Activated CD4-positive, alpha-beta T cell treated with anti-CD3 and anti-CD28 coated beads, Interleukin-2, amount 10 ng/mL, durations not matched to agents 24 days and 14 days (primary cell): ENCODE measurements at places on chromosomes 3 and 15. TPM values are rescaled to one million over a fixed set of nuclear protein-coding genes. Genes with fewer than 3 reads are reported as not detected.

PPP1R14D gene
- not detected in 2 replicates for total RNA-seq

DNA sequence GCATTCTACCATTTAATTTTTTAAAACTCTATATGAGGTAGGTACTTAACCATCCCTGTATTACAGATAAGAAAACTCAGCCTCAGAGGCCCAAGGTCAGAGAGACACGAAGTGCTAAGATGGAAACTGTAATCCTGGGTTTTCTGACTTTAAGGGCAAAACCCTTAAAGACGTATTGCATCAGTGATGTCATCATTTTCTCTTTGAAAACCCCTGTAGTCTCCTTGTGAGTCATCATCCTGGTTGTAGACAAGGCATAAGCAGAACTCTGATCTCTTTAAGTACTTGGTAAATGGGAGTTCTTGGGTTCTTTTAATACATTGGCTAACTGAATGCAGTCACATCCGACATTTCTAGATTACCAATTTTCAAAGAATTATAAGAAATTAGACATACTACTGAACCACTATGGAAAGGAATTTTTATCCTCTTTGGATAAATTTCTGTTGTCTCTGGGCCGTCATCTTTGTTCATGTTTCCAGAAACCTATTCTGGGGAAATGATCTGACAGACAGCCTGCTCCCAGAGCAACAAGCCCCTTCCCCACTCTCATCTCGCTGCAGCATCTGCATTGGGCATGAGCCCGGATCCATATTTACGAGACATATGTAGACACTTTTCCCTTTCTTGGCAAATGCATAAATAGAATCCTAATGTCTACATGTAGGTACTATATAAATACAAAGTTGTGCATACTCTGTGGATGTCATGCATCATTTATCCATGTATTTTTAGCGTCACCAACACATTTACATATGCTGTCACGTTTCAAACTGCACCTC lies 48.7 kb upstream of the MDFIC2 start:
- no peaks in the 10 kb centered on the region for H3K36me3 ChIP-seq
- no peak overlapping the region for H3K4me3 ChIP-seq
- H3K27me3 ChIP-seq = peaks cover 1% of the 10 kb centered on the region
- H3K27ac ChIP-seq = no peak overlapping the region

TRIM71 gene
- total RNA-seq = 0.05 and 0.07 TPM in 2 replicates

DNA sequence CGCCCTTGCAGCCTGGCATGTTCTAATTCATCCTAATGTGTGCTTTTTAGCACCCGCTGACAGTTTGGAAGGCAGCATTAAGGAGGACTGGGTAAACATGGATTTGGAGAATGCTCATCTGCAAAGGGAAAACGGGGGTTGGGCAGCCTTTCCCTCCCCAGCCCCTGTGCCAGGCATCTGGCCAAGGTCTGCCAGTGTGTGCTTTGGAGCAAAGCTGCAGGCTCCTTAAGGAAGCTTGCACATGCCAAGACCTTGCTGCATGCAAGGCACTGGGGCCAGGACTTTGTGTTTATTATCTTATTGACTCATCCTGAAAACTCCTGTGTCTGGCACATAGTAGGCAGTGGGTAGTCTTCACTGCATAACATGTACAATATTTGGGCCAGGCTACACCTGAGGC lies 20.1 kb downstream of the FAM3D start:
- H3K27me3 ChIP-seq = no peaks in the 10 kb centered on the region
- no peak for DNase-seq
- H3K36me3 ChIP-seq = no peaks in the 10 kb centered on the region
- no peak overlapping the region for H3K27ac ChIP-seq
- no peak overlapping the region for H3K4me3 ChIP-seq

DNA sequence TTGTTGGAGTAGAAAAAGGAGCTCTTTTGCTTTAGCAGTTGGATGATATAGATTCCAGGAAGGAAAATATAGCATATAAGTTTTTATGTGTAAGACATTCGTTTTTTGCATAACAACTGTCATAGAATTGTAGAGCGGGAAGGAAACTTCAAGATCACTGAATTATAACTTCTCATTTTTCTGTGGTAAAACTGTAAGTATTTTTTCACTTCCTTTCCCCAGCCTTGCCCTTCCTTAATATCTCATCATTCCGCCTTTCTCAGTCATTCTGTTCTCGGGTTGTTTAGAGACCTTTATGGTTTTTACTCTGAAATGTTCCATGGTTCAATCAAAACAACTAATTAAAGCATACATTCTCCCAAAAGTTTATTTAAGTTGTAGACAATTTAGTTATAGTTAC lies 1.1 kb downstream of the EAF2 start:
- DNase-seq = no peak
- no peaks in the 10 kb centered on the region for H3K27me3 ChIP-seq
- peak overlapping the region; percentile 96 for H3K27ac ChIP-seq
- H3K4me3 ChIP-seq = peak overlapping the region; percentile 90
- peaks cover 34% of the 10 kb centered on the region for H3K36me3 ChIP-seq
- peaks cover 36% of the 10 kb centered on the region for H3K4me1 ChIP-seq

DNA sequence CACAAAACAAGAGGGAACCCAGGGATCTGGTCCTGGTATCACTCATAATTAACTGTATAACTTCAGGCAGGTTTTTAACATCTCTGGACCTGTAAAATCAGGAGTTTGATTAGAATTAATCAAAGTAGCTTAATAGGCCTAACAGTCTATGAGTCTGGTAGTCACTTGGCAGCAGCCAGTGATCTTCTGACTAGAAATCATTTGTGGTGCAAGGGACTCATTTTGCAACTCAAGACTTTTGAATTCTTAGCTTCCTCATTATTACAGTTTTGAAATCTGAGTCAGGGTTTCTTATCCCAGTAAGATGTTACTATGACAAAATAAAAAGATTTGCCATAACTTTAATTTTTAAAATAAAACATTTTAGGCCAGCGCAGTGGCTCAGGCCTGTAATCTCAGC lies 70.8 kb downstream of the TMCC1 start:
- H3K4me1 ChIP-seq = peaks cover 11% of the 10 kb centered on the region
- no peak for DNase-seq
- H3K36me3 ChIP-seq = peaks cover under 1% of the 10 kb centered on the region
- H3K27me3 ChIP-seq = no peaks in the 10 kb centered on the region
- no peak overlapping the region for H3K27ac ChIP-seq
- H3K4me3 ChIP-seq = no peak overlapping the region

DNA sequence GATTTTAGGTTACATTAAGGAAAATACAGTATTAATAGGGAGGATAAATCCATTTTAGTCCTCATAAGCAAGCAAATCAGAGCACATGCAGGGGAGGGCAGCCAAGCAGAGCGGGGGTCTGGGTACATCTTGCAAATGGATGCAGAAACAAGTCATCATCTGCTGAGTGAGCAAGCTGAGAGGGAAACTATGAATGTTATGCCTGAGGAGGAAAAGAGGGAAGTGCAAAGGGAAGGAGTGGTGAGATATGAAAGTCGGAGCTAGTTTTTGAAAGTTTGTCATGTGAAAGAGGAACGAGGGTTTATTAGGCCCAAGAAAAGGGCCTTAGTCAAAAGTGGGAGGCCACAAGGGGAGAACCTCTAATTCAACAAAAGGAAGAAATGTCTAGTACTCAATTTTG lies 15.4 kb downstream of the PTX3 start:
- H3K27ac ChIP-seq = no peak overlapping the region
- H3K27me3 ChIP-seq = peaks cover 12% of the 10 kb centered on the region
- no peak for DNase-seq
- H3K36me3 ChIP-seq = no peaks in the 10 kb centered on the region
- H3K4me3 ChIP-seq = no peak overlapping the region
- no peaks in the 10 kb centered on the region for H3K4me1 ChIP-seq

GRCh38 chr3:137766041-137766875 lies 2.1 kb downstream of the SOX14 start:
- DNase-seq = no peak
- no peak overlapping the region for H3K27ac ChIP-seq
- H3K27me3 ChIP-seq = peaks cover 83% of the 10 kb centered on the region
- no peaks in the 10 kb centered on the region for H3K36me3 ChIP-seq
- no peaks in the 10 kb centered on the region for H3K4me1 ChIP-seq

DNA sequence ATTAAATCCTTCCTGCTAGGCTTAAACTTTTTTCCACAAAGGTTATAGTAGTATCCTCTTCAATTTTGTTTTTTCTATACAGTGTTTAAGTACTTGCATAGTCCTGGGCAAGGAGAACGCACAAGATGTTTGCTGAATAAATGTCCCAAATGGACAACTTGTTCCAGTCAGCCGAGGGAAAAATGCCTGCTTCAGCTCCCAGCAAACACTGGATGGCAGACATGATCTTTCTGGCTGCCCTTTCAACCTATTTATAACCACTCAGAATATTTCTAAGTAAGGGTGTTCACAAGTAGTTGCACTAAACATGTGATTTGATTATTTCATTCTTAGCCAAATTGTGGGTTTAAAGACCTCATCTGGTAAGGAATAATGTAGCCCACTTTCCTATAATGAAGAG lies 29.8 kb downstream of the GNB4 start:
- no peaks in the 10 kb centered on the region for H3K27me3 ChIP-seq
- H3K36me3 ChIP-seq = peaks cover 15% of the 10 kb centered on the region
- no peak overlapping the region for H3K27ac ChIP-seq
- no peak overlapping the region for H3K4me3 ChIP-seq
- DNase-seq = no peak

DNA sequence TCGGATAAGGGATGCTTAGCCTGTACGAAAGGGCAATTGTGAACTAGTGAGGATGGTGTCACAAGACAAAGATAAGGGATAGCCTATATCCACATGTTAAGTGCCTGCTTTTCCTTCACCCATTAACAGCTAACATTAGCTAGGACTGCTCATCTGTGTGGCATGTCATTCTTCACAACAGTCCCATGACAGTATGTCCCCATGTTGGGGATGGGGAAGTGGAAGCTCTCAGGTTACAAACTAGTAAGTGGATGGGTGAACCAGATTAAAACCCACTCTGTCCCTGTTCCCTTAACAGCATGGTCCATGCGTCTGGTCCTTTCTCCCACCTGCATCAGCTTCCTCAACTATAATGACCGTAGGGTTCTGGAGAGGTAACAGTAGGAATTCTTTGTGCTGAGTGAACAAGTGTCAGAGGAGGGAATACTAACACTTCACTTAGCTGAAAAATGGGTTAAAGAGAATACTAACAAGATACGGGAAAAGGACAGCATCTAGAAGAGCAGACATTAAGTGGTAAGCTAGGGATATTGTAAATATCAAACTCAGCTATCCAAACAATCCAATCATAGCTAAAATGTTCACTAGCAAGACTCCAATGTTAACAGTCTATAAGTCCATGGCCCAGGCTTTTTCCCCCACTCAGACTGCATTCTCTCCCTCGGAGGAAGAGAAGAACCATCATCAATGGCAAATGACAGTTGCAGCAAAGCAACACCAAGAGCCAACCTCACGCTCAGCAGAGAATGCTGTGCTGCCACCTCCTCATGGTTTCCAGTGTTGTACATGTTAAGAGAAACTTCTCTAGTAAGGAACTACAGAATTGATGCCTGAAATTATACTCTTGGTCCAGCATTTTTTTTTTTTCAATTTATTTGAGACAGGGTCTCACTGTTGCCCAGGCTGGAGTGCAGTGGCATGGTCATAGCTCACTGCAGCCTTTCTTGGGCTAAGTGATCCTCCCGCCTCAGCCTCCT lies 5.0 kb downstream of the RPLP1 start:
- H3K4me1 ChIP-seq = peaks cover 39% of the 10 kb centered on the region
- H3K4me3 ChIP-seq = no peak overlapping the region
- H3K27ac ChIP-seq = peak overlapping the region; percentile 17
- no peaks in the 10 kb centered on the region for H3K27me3 ChIP-seq
- no peak for DNase-seq

CLDN1 gene
- total RNA-seq = 0.33 and 0.52 TPM in 2 replicates
